Stimulated activated CD8-positive, alpha-beta memory T cell treated with anti-CD3 and anti-CD28 coated beads, Interleukin-4, amount 100 ng/mL, for 4 hours (primary cell): ENCODE measurements at places on chromosomes 2 and 18.

DNA sequence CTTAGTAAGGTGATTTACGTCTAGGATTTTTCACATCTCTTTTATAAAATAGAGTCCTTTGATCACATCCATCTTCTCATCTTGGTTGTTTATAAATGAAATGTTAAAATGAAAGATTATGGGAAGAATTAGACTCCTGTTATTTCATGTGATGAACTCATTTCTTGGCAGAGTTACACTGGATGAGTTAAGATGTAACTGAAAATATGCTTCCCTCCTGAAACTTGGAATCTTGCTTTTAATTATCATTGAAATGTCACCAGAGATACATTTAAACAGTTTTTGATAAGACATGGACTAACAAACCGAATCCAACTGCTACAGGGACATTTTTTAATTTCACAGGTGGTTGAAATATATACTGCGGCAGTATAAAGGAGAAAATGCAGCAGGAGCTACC, 274.0 kb downstream of the DLGAP1 start:
- DNase-seq: no peak

DNA sequence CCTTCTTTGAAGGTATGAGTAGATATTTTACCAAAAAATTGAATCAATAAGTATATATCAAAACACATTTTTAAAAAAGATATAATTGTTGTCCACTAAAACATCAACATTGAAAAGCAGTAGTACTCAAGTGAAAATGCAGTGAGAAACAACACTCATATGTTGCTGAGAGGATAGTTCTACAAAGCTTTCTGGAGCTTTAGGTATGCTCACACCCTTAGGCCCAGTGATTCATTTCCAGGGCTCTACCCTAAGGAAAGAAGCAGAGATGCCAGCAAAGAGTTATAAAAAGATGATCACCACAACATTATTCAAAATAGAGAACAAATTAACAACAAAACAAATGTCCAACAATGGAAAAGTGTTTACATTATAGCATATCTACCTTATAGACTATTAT, 197.3 kb upstream of the CCDC150 start:
- no peak for DNase-seq

DNA sequence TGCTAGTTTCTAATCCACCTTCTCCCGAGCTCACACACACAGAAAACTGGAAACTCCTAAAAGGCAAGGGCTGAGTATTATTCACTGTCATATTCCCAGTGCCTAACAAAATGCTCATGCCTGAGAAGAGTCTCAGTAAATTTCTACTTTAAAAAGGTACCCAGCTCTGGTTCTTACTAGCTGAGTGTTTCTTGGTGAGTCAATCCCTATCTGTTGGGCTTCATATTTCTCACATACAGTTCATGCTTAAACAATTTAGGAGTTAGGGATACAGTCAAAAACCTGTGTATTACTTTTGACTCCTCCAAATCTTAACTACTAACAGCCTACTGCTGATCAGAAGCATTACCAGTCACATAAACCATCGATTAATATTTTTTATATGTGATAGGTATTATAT, 204.9 kb downstream of the EN1 start:
- DNase-seq: no peak

- DNase-seq: no peak
Observed at GRCh38 chr2:155190342-155190741, 491.8 kb downstream of the KCNJ3 start.

DNA sequence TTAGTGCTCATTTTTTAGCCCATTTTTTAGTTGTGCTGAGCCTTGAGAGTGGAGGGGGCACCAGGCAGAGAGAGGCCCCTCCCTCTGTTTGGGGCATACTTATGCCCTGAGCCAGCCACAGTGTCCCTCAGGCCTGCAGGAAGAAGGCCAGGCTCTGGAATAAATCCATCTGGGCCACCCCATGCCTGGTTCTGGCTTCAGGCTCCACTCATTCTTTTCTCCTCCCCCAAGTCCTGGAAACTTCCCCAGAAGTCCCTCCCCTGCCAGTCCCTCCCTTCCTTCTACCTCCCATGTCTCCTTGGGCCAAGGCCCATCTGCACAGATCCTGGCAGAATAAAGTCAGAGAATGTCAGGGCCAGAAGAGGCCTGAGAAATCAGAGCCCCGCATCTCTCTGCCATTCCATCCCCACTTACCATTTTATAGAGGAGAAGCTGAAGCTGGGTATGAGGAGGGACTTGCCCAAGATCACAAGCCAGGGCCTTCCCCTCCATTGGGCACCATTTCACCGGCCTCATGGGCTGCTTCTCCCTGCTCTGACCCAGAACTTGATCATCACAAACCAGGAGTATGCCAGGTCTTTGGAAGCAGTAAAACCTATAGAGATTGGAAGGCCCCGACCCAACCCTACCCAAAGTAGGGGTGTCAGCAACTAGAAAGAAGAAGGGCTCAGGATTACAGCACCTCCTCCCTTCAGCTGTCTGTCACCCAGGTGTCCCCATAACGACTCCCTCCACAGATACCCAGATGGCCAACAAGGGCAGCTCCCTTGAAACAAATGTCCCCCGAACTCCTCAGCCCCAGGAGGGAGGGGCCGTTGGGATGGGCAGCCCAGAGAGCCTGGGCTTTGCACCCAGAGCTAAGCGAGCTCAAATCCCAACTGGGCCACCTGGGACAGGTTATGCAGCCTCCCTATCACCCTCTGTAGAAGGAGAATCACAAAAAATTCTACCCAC, 108.4 kb downstream of the POLR1A start:
- DNase-seq: no peak

DNA sequence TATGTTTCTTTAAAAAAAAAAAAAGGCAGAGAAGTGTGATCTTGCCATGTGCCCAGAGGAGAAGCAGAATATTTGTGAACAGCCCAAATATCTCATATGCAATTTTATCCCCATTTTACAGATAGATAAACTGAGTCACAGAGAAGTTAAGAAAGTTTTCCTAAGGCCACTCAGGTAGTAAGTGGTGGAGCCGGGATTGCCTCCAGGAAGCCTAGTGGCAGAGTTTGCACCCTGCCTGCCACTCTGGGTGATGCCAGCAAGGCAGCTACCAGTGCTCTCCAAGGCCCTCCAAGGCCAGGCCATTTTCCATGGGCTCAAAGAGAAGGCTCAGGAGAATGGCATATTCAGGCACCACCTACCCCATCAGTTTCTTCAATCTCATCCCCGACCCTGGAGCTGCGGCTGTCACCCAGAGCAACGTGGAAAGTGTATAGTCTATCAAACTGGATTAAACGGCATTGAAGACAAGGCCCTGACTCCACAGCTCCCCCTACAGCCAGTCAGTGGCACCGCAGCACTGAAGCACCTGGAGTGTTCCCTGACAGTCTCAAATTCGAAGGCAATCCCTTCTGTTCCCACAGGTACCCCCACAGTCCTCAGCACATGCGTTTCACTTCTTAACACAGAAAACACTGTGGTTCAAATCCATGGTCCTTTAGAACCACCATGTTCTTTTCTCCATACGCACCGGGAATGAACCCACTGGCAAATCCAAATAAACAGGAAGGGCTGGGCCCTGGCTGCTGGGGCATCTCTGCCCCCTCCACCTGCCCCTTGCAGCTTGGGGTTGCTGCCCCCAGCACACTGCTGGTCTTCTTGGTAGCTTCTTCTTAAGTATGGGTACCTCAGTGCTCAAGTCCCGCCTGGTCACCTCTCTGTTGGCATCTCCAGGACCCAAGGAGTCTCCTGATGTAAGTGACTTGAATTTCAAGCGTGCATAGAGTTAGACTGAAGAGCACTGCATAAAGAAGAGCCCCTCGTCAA, 175.3 kb downstream of the INHBB start:
- DNase-seq: no peak

DNA sequence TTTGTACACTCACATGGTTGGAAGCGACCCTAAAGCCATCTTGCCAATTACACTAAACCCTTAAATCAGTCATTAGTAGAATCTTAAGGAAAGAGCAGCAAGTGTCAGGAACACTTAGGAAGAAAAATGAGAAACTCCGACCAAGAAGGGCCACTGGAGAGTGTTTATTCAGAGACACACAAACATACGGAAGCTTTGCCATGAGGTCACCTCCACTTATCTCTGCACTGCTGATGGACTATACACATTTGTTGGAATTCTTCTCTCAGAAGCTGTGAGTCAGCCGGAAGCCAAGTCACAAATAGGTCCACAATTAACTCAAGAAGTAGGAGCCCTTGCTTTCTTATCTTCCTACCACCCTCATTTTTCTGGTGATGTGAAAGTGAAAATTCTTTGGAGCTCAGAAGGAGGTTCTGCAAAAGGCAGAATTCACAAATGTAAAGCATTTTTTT, 21.6 kb downstream of the BMP10 start:
- no peak for DNase-seq

DNA sequence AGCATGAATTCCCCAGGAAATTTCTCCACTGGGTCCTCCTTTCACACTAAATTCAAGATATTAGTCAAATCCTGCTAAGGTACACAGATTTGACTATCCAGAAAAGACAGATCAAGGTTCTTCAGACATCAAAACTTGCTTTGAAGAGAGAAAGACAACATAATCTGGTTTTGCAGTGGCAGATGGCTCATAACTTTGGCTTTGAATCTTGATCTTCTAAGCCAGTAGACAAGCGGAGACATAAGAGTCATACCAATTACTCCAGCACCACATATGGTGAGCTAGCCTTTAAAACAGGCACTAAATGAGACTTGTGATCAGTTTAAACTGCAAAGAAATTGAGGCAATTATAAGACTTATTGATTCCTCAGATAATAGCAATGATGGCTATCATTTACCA, 29.3 kb downstream of the PDE11A start:
- DNase-seq: no peak

- no peak for DNase-seq
Observed at GRCh38 chr18:11074889-11075288, 74.5 kb downstream of the PIEZO2 start.

DNA sequence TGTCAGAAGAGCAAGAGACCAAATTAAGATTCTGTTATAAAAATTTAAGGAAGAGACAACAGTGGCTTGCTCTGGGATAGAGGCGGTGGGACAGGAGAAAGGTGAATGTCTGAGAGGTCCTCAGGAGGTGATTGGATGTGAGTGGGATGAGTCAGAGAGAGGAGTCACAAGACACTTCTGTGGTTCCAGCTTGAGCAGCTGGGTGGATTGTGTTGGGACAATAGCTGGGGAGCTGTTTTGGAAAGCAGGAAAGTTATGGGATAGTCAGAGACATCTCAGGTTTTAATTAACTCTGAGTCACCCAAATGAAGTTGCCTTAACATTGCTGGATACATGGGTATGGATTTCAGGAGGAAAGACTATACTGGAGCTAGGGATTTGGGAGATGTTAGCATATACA, 218.0 kb upstream of the TRIB2 start:
- DNase-seq: no peak

- DNase-seq: no peak
Observed at GRCh38 chr2:62654423-62654791, 51.1 kb upstream of the EHBP1 start.

DNA sequence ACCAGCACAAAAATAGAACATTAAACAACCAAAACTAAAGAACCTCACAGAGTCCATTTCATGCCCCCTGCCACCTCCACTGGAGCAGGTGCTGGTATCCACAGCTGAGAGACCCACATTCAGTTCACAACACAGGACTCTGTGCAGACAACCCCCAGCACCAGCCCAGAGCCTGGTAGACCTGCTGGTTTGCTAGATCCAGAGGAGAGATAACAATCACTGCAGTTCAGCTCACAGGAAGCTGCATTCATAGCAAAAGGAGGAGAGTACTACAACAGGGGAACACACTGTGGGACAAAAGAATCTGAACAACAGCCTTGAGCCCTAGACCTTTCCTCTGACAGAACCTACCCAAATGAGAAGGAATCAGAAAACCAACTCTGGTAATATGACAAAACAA, 326.7 kb downstream of the METTL4 start:
- DNase-seq: no peak

- DNase-seq: no peak
Observed at GRCh38 chr2:215161301-215161829, 22.9 kb upstream of the ABCA12 start.
